ENCODE measurements at places on chromosomes 11 and 22.

GRCh38 chr22:44625981-44626687 is 75.9 kb upstream of the PRR5 start:
- peak; percentile 76 for DNase-seq

GRCh38 chr22:21712751-21713427 is 22.7 kb downstream of the YPEL1 start:
- DNase-seq: peak; percentile 70

DNA sequence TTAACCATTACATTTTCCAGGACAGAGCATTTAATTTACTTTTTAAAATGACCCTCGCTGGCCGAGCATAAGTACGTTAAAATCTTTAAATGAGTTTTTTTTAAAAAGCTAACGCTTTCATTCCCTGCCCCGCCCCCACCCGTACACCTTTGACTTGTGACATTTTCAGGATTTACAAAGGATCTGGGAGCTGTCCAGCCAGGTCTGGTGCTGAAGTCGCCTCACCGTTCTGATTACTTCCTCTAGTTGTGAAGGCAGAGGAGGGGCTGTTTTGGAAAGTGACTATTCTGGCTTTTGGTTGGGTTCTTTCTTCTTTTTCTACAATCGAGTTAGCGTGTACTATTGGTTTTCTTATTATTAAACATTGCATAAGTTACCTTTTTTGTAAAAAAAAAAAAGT is 2.9 kb downstream of the C11orf87 start:
- DNase-seq: no peak

DNA sequence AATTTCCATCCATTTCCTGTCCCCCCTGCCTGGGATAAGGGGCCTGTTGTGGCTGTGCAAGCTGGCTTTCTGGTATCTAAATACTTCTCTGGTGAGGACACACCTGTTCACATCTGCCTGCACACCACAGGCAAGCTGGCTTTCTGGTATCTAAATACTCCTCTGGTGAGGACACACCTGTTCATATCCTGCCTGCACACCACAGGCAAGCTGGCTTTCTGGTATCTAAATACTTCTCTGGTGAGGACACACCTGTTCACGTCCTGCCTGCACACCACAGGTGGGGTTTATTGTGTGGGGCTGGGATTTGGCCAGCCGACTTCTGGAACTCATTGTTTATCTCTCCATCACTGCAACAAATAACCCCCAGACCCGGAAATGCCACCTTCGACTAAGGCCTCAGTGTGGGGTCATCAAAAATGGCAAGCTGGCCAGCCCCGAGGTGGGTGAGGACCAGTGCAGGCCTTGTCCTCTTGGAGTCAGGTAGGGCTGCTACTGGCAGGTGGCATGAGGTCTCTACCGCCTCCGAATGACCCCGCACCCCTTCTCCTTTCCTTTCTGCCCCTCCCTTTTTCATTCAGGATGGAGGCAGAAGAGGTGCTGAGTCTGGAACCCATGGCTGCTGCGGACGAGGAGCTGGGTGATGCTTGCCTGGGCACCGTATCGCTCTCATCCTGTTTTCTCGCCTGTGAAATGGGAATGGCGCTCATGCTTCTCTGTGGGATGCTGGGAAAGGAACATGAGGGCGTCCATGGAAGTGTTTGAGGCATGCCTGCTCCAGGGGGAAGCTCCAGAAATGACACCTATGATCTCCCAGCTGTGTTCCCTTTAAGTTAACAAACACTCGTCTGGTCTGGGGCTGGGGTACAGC is 43.5 kb upstream of the MYEOV start:
- DNase-seq: no peak

- peak; percentile 76 for DNase-seq
These were observed 4.2 kb upstream of the FXYD2 start for GRCh38 chr11:117828611-117829368.

DNA sequence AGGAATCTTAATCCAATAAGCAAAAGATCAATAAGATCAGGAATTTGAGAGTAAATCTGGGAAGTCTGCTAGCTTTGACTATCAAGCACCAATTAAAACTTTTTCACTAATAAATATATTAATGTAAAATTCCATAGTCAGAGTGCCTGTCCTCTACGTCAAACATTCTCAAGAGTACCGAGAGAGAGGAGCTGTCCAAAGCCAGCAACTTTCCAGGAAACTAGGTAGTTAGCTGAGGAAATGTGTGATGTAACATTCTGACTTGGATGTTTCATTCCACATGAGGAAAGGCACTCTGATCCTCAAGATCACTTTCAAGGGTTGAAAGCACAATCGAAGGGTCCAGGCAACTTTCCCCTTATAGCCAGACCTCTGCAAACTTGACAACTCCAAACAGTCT is 113.2 kb downstream of the STK33 start:
- DNase-seq: no peak

DNA sequence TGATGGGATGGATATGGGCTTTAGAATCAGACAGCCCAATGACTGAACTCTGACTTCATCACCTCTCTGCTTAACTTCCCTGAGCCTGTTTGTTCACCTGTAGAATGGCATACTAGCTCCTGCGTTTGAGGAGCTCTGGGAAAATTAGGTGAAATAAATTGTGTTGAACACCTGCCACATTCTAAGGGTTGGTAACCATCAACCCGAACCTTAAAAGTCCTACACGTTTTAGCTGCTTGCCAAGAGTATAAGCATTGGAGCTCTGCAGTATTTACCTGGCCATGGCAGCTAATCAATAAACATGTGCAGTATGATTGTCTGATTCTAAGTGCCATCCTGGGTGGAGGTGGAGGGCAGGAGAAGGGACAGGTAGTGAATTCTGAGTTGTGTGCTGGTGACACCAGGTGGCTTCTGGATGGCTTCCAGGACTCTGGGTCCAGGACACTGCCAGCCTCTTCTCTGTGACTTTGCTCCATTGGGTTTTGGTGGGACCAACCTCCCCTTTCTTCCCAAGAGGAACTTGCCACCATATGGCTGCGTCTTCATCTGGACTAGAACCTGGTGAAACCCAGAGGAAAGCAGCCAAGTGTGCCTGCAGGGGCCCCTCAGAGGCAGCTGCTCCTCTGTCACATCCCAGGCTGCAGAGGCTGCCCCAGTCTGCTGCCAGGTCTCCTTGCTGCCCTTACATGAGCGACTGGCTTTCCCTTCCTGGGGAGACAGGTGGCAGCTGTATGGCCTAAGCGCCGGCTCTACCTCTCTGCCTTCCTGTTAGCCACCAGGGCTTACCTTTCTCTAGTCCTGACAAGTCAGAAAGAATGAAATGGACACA is 85.6 kb downstream of the CACNG2 start:
- DNase-seq: no peak

DNA sequence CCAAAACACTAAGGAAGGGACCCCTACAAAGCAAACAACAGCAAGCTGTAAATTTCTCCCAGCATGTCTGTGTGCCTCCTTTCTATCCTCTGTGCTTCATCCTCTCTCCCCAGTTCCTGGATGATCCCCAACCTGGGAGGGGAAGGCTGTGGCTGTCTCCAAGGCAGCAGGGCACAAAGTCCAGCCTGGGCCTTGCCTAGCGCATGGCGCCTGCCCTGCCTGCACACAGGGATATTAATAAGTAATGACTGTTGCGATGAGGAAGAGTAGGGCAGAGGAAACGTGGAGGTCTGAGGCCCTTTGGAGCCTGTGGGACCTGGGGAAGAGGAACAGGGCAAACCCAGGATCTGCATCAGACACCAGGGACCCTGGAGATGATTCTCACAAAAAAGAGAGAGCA is 2.0 kb downstream of the USH1C start:
- DNase-seq: no peak

- no peak for DNase-seq
These were observed 38.8 kb upstream of the TPBGL start for GRCh38 chr11:75201771-75202170.

DNA sequence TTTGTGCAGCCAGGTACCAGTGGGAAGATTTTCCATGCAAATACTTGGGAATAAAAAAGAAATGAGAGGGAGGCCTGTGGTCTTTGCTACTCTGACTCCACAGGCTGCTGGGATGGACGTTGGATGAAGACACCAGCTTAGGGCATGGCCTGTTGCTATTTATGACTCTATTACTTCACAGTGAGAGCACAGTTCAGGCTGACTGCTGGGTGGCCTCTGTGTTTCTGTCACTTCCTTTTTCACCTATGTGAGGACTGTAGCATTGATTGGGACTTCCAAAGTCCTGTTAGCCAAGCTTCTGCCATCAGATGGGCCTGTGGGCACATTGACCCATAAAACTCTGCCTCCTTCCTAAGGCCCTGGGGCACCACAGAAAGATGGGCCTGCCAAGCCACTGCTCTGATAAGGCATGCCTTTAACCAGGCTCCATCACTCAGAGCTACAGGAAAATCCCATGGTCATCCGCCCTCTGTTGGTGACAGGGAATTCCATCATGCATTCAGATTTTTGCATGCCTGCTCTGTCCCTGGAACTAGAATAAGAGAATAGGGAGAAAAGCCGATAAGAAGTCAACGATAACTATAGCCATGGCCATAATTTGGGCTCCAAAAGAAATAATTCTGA is 64.6 kb downstream of the KCNJ1 start:
- DNase-seq: no peak

- no peak for DNase-seq
These were observed 43.2 kb upstream of the CLMP start for GRCh38 chr11:123238297-123238696.

DNA sequence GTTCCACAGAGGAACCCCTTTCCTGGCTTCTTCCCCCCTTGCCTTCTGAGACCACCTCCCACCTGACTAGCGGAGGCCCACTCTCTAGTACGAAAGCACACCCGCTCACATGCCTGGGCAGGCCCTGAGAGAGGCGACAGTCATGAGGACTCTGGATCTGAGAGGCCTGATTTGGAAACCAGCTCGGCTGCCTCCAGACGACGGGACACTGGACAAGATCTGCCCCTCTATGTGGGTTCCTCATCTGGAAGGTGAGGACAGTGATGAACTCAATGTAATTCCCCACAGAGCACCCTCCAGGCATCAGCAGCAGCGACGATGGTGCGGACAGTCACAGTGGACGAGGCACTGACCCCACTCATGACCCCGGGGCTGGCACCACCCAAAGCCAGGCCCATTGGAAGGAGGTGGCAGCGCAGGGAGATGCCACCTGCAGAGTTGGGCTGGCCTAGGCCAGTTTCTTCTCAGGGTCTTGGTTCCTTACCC is 7.5 kb downstream of the SULT4A1 start:
- DNase-seq: no peak

- no peak for DNase-seq
These were observed 56.7 kb downstream of the CABIN1 start for GRCh38 chr22:24067587-24068376.

DNA sequence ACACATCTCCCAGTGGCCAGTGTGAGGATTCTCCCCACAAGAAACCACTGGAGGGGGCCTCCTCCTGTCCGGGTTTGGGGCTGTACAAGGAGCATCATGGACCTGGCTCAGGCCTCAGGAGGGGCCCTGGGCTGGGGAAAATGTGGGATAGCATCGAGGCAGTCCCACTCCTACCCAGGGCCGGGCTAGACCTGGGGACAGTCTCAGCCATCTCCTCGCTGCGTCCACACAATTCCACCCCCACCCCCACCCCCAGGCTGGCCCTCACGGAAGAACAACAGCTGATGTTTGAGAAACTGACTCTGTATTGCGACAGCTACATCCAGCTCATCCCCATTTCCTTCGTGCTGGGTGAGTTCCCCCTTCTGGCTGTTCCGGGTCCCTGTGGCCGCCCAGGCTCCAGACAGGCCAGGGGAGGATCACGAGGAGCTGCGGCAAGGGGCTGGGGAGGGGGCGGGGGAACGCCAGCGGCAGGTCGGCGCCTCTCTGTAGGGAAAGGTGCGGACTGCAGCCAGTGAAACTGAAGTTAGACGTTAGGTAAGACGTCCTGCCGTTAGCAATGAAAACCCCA is 4.8 kb downstream of the BEST1 start:
- no peak for DNase-seq

DNA sequence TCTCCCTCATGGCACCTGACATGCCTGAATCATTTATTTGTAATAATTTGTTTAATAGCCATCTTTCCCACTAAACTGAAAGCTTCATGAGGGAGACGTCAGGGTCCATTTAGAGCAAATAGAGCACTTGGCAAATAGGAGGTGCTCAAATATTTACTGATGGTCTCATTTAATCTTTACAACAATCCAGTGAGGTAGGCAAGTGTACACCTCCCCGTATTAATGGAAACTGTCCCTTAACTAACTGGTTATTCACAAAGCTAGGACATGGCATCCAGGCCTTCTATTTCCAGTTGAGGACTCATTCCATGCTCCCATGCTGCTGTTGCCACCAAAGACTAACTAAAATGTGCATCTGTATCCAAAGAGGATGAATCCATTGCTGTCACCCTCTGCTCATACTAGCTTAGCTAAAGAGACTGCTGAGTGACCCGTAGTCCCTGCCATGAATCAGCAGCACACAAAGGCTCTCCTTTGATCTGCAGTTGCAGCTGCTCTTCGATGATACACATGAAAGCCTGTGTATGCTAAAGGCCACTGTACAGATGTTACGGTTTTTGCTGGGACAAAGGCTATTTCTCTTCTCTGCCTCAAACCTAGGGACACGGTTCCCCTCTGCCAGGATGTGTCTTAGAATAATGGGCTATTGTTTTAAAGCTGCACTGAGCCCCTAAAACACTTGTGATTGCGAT is 82.6 kb downstream of the RAB30 start:
- DNase-seq: no peak

- no peak for DNase-seq
These were observed 33.3 kb downstream of the HIRA start for GRCh38 chr22:19398206-19398605.

- no peak for DNase-seq
These were observed 127.9 kb downstream of the BUD13 start for GRCh38 chr11:116644941-116645305.

DNA sequence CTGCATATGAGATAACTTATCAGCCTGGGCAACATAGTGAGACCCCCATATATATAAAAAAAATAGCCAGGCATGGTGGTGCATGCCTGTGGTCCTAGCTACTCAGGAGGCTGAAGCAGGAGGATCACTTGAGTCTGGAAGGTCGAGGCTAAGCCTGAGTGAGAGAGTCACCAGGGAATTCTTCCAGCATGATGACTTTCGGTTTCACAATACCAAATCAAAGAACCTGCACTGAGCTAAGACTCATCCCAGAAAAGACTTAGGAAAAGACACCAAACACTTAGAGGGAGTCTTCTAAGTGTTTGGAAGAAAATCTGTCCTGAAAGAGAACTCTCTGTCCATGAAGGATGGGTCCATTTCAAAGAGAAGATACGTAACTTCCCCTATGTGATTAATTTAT is 12.7 kb downstream of the STK33 start:
- DNase-seq: no peak

DNA sequence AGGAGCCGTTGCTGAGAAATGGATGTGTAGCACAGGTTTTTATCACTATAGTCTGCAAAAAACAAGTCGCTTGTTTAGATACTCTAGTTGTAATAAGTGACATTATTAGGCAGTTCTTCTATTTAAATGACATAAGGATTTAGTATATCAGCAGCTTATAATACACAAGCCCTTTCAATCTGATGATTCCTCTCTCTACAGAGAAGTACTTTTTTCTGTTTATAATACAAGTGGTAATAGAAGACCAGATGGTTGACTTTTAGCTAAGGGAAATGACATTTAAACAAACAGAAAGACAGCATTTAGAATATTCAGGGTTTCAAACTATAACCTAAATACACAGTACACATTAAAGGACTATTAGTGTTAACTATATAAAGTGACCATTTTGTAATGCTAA is 60.4 kb downstream of the IMMP1L start:
- no peak for DNase-seq

GRCh38 chr11:133928628-133929059 is 28.1 kb downstream of the IGSF9B start:
- peak; percentile 93 for DNase-seq
